ENCODE measurements at places on chromosomes 6 and 20.

DNA sequence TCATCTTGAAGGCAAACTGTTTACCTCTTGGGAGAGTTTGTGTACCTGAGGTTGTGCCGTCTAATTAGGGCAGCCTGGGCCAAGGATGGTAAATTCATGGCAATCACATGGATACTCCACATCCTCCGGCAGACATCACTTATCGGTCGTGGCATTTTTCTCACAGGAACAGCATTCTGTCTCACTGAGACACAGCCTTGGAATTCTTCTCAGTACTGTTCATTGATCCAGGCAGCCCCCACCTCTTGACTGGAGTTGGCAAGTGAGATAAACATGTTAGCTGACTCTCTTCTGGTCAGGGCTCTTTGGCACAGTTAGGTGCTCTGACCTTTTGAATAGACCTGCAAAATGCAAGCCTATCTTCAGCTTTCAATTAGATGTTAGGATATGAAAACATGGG lies 511.4 kb upstream of the FLRT3 start:
- no peak for DNase-seq

- peak; percentile 99 for DNase-seq
These were observed at the start of gene SPATA2 for GRCh38 chr20:49915380-49916145. TSS of gene SPATA2 (minus strand) at chr20:49915529. CDS start at chr20:49908490, 7,039 bp downstream.

DNA sequence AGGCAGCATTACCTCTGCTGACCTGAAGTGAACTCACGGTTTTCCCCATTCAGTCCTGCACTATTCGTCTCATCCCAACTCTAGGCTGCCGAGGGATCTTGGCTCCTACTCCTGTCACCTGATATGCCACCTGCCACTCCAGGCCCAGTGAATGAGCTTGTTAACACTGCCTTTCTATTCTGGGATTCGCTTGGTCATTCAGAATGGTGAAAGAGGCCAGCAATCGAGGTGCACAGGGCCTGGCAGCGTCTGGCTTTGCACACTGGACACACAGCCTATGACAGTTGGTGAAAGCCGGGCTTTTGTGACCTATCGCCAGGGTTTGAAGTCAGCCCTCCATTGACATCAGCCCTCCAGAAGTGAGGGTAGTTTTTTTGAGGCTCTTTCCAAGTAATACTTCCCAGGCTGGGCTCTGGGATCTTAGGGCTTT lies 59.3 kb upstream of the MYL9 start:
- DNase-seq: peak; percentile 21

DNA sequence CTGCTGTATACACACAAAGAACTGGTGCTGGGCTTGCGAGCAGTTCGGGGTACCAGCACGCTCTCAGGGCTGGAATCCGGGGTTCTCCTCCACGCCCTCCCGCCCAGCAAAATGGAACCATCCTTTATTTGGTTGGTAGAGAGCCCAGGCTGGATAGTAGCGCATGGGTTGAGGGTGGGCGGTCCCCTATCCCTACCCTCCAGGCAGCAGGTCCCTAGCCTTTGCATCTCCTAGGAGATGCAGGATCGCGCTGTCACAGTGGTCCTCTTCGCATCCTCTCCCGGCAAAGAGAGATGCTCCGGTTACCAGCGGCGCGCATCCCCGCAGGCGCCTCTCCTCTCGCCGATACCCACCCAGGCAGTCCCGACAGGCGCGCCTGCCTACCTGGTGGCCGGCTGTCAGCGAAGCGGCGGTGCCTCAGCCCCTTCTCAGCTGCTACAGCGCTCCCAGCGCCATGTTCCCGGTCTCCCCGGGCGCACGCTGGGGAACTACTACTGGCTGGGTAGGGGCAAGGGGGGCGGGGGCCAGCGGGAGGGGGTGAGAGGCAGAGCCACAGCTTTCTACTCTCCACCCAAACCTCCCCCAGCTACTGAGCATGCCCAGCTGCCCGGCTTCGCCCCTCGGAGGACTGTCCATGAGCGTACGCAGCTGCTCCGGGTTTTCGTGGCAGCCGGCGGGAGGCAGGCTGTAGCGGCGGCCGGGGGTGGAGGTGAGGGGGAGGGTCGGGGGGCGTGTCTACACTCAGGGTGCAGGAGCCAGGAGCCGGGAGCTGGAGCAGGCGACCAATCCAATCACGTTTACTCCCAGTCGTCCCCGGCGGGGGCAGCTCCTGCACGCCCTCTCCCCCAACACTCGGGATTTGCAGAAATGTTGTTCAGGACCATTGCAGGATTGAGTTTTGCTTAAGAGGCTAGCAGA lies at the start of gene PAK5:
TSS of gene PAK5 (minus strand) at position 699 of the 918 bp plus-strand sequence. CDS start 194,748 bp downstream, outside the sequence.
- DNase-seq: peak; percentile 85

DNA sequence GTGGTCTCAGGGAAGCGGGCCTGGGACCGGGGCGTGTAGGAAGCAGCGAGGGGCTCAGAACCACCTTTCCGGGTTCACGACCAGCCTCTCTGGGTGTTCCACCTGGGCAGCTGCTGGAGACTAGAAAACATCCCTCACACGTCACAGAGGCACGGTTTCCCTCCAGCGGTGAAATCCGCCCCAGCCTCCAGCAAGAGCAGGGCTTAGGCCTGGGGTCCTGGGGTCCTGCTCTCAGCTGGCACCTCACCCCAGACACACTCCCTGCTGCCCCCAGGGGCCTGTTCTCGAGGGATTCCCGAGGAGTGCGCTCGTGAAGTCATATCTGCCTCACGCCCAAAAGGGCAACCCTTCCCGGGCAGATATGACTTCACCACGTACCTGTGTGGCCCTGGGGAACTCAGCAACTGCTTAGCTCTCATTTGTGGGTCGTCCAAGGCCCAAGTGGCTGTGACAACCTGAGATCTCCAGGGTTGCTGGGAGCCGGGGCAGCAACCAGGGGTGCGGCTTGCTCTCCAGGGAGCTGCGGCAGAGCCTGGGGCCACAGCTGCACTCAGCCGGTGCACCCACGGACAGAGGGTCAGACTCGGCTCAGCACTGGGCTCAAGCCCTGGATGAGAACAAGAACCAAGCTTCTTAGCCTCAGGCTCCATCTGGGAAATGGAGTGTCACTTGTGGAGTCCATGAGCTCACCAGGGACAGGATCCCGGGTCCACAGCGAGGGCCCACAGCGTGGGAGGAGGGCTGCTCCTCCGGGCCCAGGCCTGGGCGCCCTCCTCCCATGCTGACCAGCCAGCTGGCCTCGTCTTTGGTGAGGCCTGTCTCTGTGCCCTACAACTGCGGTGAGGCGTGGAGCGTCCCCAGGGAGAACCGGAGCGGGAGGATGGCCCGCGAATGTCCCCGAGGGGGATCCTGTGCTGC lies 661 bp downstream of the FNDC11 start:
- no peak for DNase-seq

DNA sequence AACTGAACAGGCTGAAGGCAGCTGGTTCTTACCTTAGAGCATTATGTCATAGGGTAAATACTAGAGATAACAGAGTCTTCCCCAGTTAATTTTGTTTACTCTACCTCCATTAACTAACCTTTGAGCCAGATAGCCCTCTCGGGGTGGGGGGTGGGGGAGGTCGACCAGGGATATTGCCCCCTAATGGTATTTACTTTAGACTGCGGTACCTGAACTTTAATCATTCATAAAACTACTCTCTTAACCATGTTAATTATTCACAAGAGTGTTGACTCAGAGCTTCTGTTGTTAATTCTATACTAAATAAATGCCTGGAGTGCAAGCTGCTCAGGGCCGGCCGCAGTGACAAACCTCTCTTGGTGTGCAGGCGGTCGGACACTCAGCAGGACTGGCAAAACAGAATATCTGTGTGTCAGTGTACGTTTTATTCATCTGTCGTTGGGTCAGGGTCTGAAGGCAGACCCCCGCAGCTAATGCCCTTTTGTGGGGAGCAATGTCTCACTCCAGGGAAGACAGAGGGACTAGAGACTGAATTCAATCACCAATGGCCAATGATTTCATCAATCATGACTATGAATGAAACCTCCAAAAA lies 152.4 kb upstream of the COL21A1 start:
- DNase-seq: no peak

GRCh38 chr6:14192216-14192788 lies 74.7 kb downstream of the CD83 start:
- no peak for DNase-seq

DNA sequence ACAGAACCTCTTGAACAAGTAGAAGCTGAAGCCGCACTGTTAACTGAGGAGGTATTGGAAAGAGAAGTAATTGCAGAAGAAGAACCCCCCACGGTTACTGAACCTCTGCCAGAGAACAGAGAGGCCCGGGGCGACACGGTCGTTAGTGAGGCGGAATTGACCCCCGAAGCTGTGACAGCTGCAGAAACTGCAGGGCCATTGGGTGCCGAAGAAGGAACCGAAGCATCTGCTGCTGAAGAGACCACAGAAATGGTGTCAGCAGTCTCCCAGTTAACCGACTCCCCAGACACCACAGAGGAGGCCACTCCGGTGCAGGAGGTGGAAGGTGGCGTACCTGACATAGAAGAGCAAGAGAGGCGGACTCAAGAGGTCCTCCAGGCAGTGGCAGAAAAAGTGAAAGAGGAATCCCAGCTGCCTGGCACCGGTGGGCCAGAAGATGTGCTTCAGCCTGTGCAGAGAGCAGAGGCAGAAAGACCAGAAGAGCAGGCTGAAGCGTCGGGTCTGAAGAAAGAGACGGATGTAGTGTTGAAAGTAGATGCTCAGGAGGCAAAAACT lies 40.1 kb downstream of the ZBTB2 start:
- DNase-seq: no peak

- DNase-seq: no peak
These were observed 335.3 kb downstream of the SOX4 start for GRCh38 chr6:21928827-21929226.

- DNase-seq: peak; percentile 59
These were observed 226.2 kb downstream of the TTLL2 start for GRCh38 chr6:167550941-167551627.

- no peak for DNase-seq
These were observed 40.7 kb upstream of the PRSS16 start for GRCh38 chr6:27206806-27207205.

DNA sequence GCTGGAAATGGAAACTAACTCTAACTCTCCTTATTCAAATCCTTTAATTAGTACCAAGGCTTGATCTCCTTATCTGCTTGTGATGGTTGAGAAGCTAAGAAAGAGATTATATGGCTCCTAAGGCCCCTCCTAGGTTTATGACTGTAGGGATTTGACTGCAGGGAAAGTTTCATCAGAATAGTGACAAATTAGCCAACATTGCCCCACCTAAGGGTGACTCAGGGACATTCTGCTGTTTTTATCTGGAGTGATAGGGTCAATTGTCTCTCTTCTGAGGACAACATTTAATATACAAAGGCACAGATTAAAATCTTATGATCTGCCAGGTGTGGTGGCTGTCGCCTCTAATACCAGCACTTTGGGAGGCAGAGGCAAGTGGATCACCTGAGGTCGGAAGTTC lies 138.1 kb upstream of the MARCKS start:
- DNase-seq: no peak

GRCh38 chr6:3266170-3266569 lies 7.4 kb downstream of the PSMG4 start:
- DNase-seq: no peak

Measured in hypothalamus (tissue), 51 donors.